ENCODE measurements at places on chromosomes 16 and 17.

DNA sequence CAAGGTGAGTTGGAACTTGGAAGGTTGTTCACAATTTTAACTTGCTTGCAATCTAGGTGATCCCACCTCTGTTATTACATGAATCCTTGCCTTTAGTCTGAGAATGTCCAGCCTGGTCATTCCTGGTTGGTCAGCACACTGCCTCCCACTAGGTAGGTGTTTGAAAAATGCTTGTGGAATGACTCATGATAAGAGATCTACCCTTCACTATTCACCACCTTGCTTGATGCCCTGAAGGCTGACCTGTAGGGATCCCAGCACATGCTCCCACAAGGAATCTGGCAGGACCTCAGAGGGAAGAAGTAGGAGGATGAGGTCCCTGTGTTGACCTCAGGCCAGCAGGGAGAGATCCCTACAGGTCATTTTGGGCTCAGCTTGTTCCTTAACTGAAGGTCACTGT, 30.2 kb upstream of the ABCA3 start:
- DNase-seq: no peak

DNA sequence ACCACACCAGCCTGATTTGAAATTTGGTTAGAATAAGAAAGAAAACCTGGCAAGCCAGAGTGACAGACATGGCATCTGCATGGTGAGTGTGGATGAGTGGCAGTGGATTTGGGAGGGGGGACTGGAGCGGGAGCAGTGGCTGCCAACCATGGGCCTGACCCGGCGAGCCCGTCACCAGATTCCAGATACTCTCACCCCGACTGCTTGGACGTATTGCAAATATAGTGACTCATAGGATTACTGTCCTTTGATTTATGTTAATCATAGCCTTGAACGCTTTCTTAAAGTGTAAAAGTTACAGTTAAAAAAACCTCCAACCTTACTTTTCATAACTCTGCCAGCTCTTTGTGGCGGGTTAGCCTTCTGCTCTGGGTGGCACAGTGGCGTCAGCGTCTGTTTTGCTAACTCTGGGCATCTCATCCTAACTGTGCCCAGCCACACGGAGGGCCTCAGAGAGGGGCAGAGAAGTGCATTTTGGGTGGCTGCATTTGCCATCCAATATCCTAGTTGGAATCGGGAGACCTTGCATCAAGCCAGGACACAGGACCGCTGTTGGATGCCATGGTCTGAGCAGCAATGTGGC, 26.8 kb upstream of the FOXK2 start:
- DNase-seq: no peak

- DNase-seq: no peak
Observed at GRCh38 chr16:73369851-73370250, 321.9 kb upstream of the ZFHX3 start.

- DNase-seq: no peak
Observed at GRCh38 chr16:85931596-85932402, 32.8 kb downstream of the IRF8 start.

GRCh38 chr17:1793447-1793806, 31.6 kb downstream of the SERPINF1 start:
- no peak for DNase-seq

GRCh38 chr17:80236911-80237310, 16.7 kb downstream of the SLC26A11 start:
- no peak for DNase-seq

- DNase-seq: no peak
Observed at GRCh38 chr16:77801817-77802216, 13.5 kb downstream of the VAT1L start.

- peak; percentile 42 for DNase-seq
Observed at GRCh38 chr16:23026784-23027362, 122.4 kb downstream of the USP31 start.
